ENCODE measurements at places on chromosomes 12 and 14. TPM values are rescaled to one million over a fixed set of nuclear protein-coding genes. Genes with fewer than 3 reads are reported as not detected.

DNA sequence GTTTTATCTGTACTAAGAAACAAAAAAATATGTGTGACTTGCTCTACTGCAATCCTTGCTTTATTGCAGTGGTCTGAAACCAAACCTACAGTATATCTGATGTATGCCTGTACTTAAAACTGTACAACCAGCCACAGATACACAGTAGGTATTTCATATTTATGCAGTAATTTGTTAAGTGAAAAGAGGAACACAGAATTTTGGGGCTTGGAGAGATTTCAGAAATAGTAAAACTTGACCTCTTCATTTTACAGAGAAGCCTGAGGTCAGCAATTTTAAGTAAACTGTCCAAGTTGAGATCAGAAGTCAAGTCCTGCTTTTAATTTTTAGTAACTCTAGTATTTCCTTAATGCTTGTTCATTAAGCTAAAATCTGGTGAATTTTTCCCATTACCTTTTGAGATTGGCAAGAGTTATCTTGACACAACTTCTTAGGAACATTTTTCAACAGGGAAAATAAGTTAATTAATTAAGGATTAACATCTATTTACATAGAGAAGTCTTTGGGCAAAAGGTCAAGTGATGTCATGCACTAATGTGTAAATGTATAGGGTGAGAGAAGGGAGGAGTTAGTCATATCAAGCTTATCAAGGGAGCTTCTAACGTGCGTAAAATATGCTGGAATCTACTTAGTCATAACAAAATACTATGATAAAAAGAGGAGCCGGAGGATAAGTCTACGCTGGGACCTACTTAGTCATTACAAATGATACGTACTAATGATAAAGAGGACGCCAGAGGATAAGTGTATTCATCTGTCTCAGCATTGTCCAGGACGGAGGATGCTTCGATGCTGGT is 66.0 kb upstream of the GTF2A1 start:
- DNase-seq = no peak
- no peak overlapping the region for H3K27ac ChIP-seq
- H3K27me3 ChIP-seq = no peaks in the 10 kb centered on the region
- no peak overlapping the region for H3K4me3 ChIP-seq

Gene ERBB3
- 7.2 TPM for total RNA-seq

GRCh38 chr12:28507033-28507432 is 316.8 kb downstream of the CCDC91 start:
- no peak for DNase-seq
- H3K36me3 ChIP-seq = no peaks in the 10 kb centered on the region
- H3K27ac ChIP-seq = no peak overlapping the region
- H3K4me3 ChIP-seq = no peak overlapping the region
- H3K4me1 ChIP-seq = no peaks in the 10 kb centered on the region
- H3K27me3 ChIP-seq = no peaks in the 10 kb centered on the region

Gene PTCSC3
- not detected for total RNA-seq

DNA sequence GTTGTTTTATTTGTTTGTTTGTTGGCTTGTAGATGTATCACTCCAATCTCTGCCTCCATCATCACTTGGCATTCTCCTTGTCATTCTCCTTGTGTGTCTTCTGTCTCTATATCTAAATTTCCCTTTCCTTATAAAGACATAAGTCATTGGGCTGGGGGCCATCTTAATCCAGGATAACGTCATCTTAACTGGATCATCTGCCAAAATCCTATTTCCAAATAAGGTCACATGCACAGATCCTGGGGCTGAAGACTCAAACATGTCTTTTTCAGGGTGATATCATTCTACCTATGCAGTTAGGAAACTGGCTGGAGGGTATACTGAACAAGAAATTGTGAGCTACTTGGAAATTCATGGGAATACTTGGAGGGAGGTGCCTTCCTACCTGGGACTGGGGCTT is 8.7 kb upstream of the CCDC60 start:
- DNase-seq = no peak
- H3K36me3 ChIP-seq = no peaks in the 10 kb centered on the region
- H3K27ac ChIP-seq = no peak overlapping the region
- no peaks in the 10 kb centered on the region for H3K27me3 ChIP-seq

DNA sequence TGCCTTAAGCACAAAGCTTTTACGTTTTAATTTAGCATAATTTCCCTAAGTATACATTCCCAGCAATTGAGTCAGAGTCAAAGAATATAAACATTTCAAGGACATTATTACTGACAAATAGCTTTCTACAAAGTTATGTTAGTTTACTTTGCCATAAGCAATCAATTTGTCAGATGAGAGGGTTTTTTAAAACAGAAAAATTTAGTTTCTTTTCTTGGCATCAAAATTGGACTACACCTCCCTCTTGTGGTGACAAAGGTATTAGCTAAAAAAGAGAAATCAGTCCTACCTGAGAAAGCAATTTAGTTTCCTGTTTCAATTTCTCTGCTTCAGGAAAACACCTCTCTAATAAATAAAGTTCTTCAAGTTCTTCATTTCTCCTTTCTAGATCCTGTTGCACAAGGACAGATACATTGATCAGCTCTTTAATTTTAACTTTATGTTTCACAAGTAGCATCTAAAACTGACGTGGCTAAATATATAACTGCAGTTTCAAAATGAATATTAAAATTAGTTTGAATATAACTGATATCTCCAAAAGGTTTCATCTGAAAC is 39.9 kb downstream of the DNAI7 start:
- no peaks in the 10 kb centered on the region for H3K4me1 ChIP-seq
- no peak for DNase-seq
- no peaks in the 10 kb centered on the region for H3K27me3 ChIP-seq
- H3K4me3 ChIP-seq = no peak overlapping the region
- no peaks in the 10 kb centered on the region for H3K36me3 ChIP-seq

Measured in right atrium auricular region (tissue), 2 donors.